Hematopoietic multipotent progenitor cell treated with erythropoietin and hydrocortisone succinate and interleukin-3 and kit ligand, for 6 days (in vitro differentiated cells): ENCODE measurements at places on chromosomes 3 and 15.

DNA sequence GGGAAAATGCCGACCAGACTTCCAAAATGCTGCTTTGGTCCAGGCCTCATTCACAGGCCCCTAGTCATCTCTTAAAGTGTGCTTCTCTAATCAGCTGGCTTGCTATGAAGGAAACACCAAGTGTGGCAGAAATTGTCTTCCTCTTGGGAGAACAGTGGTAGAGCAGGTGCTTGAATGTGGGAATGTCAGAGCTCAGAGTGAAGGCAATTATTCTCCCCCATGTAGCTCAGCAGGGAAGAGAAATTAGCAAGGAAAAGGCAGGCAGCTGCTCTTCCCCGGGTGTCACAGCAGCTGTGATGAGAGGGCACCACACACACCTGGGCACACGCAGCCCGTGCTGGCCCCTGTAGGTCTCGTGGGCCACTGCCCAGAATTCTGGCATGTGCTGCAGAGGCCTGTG lies 358.5 kb downstream of the WDR72 start:
- DNase-seq: no peak

GRCh38 chr3:46713898-46714552 lies 3.6 kb downstream of the PRSS50 start:
- DNase-seq: no peak

- peak; percentile 47 for DNase-seq
Measured at GRCh38 chr3:47475029-47475569, 642 bp downstream of the SCAP start.

DNA sequence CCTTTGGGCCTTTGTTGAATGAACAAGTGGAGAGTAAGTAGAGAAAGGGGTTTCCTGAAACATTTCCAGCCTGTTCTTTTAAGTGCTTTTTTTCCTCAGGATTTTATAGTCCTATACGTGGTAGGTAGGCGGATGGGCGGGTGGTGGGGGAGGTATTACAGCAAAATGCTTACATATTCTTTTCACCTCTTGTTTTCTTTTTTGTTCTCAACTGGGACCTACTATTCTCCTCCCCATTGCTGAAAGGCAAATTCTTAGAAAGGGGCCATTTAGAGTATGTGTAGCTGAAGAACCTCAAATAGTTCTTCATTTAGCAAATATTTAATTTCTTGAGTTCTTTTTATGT lies 135.8 kb downstream of the FNDC3B start:
- DNase-seq: no peak

DNA sequence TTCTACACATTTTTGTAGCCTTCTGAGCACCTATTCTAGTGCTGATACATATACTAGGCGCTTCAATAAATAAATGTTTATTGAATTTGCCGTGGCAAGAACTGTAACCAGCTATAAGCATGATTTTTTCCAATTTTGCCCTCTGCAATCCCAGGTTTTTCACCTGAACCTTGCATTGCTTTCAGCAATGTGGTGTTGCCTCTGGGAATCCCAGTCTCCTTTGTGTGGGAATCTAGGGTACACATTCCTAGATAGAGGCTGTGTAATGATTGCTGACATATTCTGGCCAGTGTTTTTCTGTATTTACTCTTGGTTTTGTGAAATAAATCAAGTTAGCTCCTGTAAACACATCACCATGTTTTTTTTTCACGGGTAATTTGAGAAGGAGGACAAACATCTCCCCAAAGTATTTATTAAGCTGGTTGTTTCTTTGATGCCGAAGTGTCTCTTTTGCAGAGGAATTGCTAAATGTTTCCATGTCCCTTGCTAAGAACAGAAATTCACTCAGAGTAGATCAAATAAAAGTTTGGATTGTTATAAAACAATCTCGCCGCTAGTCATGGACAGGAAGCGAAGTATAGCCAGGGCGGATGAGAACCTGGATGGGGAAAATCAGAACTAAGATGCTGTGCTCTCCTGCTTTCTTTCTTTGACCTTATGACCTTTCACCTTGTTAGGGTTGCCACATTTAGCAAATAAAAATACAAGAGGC lies 1.2 kb downstream of the CFAP91 start:
- DNase-seq: no peak

- DNase-seq: no peak
Measured at GRCh38 chr3:52093756-52094545, 37.6 kb upstream of the DUSP7 start.

- DNase-seq: no peak
Measured at GRCh38 chr15:88654430-88655102, 15.8 kb downstream of the ISG20 start.
